Activated T-cell treated with anti-CD3 and anti-CD28 coated beads for 24 hours (primary cell): ENCODE measurements at places on chromosomes 6 and 20.

GRCh38 chr20:24640686-24641085 lies 171.3 kb downstream of the SYNDIG1 start:
- no peak for DNase-seq

DNA sequence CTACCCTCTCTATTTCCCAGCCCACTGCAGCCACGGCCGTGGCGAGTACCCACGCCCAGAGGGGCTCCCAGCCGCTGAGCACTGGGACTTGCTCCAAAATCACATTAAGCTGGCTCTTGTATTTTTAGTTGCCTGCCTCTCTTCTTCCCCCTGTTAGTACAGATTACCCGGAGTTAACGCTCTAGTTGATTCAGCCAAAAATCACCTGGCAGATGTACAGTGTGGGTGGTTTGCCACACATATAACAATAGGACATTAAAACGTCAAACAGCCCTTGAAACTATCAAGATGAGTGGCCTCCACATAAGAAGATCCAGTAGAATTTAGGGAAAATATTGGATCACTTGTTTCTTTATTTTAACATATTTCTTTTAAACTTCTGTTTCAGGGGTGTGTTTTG lies 268.8 kb upstream of the PRDM1 start:
- DNase-seq: no peak

GRCh38 chr20:18397030-18397429 lies 69.8 kb downstream of the DZANK1 start:
- DNase-seq: no peak

- no peak for DNase-seq
Observed at GRCh38 chr6:163651915-163652668, 237.6 kb downstream of the QKI start.

GRCh38 chr6:24614043-24614420 lies 32.0 kb downstream of the KIAA0319 start:
- no peak for DNase-seq

- no peak for DNase-seq
Observed at GRCh38 chr6:135274561-135275293, 93.6 kb downstream of the MYB start.

DNA sequence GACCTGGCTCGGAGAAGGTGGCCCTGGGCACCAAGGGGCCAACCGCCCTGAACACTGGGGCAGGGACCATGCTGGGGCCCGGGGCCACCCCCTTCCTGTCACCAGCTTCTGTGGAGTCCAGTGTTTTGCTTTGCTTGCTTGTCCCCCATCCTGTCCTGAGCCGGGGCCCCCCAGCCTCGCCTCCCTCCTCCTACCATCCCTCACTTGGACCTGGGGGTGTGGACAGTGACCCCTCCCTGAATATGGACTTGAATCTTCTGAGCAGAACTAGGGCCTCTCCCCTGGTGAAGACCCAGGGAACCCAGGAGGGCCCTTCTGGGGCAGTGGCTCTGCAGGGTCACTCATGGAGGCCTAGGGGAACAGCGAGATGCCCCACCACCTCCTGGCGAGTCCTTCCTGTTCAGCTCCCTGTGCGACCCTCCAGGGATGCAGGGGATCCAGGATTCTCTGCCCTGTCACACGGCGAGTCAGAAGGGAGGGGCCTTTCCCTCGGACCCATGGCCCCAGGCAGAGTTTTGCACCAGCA lies 41.6 kb downstream of the VSTM2L start:
- DNase-seq: no peak

GRCh38 chr6:2264932-2265331 lies 19.5 kb upstream of the GMDS start:
- DNase-seq: no peak

DNA sequence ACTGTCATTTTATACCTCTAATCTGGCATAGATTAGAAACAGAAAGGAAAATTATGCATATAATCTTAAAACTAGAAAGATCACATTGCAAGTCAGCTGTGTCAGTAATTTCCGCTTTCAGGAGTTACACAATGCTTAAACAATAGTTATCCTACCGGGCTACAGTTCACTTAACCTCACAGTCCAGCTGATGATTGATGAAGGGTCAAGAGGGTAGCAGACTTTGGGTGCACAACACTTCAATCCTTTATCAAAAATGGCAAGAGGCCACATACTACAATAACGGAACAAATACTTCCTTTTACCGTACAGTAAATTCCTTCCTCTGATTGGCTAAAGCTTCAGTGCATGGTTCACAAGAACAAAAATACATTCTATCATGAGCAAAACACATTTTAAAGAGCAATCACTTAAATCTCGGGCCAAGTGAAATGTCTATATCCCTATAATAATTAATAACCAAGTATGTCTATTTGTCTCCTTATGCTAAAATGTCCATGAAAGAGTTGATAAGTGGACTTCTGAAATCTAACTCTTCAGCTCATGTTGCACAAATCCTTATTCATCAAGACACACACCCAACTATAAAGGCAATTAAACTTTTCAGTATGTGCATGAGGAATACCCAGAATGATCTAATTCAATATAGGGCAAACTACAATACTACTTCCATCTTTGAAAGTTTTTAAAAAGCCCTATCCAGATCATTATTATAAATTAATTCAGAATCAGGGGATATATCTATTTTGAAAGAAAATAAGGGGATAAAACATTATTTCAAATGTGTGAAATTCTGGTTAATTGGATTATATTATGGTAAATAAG lies 76.8 kb downstream of the HIVEP2 start:
- DNase-seq: no peak

- no peak for DNase-seq
Observed at GRCh38 chr6:117237561-117237960, 27.8 kb upstream of the VGLL2 start.

DNA sequence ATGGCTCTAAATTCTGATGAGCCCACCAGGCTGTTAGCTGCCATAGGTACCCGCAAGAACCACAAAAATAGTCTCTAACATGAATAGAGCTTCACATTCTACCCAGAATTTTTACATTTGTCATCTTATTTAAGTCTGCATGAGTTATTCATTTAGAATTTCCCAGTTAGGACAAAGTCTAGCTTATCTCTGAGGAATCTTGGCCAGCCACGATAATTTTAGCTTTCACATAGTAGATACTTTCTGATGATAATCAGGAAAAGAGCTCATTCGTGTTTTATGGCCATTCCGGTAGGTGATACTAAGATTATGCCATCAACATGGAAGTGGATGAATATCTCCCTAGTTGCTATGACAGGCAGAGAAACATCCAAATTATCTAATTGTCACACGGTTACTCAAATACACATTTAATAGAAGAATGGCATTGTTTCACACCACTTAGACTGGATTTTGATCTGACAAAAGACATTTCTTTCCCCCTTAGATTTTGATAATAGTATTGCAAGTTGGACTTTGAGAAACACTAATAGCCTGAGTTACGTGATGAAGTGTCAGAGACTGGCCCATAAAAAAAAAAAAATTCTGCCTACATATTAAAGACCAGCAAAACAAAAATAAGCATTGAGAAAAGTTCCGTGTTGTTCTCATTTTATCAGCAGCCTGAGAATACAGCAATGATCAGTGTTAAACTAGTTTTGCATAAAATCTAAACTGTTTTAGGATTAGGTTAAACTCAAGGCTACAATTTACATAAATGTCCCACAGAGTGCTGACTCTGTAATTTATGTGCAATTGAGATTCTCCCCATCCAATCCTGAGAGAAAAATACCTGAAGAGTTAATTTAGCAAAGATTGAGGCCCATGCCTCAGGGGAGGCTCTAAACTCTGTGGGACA lies 397.5 kb upstream of the ARID1B start:
- DNase-seq: no peak

- DNase-seq: no peak
Observed at GRCh38 chr6:163588220-163588919, 173.9 kb downstream of the QKI start.

DNA sequence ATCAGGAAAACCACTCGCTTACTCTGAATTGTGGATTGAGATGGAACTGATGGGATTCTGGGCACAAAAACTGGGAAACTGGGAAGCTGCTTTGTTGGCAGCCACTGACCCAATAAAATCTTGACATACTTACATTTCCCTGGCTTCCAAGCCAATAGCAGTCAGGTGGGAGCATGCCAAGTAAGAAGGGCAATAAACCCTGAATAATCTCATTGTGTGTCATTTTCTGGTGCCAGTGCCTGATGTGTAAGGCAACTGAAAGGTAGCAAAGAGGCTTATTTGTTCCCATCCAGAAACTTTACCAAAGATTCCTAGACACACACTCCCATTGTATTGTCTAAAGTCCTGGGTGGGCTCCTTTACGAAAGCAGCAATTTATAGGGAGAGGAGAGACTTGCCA lies 93.2 kb downstream of the TBX18 start:
- DNase-seq: no peak

DNA sequence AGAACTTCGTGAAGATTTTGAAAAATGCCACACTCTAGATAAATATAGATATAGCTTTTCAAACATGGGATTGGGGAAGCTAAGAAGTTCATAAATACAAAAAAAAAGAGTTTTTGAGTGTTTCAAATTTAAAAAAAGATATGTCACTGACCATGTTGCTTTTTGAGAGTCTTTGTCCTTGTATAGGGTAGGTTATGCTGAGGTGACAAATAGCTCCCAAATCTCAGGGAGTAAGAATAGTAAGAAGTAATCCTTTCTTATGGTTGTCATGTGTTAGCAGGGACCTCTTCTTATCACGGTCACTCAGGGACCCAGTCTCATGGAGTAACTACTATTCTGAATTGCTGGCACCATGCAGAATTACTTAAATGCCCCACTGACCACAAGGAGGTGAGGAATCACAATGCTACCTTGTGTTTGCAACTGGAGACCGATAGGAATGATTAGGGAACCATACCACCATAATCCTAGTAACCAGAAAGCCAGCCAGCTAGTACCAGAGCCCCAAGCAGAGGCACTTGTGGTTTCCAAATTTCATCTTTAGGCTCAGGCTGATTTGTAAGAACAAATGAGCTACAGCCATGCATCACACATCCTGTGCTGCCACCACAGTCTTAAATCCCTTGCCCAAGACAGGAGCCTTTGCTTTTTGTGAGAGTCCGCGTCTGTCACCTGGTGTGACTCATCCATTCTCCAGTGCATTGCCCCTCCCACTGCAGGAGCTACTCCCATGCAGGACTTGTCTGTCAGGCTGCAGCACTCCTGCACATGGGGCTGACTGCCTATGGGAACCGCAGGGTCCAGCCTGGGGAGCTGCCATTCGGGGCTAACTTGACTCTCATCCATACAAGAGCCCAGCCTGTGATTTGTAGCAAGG lies 42.4 kb upstream of the ADGRF4 start:
- DNase-seq: peak; percentile 16

GRCh38 chr6:3446184-3446583 lies 10.7 kb downstream of the SLC22A23 start:
- DNase-seq: no peak

GRCh38 chr6:139588076-139588639 lies 213.7 kb upstream of the CITED2 start:
- DNase-seq: no peak

GRCh38 chr6:6003621-6004366 lies 2.9 kb downstream of the NRN1 start:
- no peak for DNase-seq

DNA sequence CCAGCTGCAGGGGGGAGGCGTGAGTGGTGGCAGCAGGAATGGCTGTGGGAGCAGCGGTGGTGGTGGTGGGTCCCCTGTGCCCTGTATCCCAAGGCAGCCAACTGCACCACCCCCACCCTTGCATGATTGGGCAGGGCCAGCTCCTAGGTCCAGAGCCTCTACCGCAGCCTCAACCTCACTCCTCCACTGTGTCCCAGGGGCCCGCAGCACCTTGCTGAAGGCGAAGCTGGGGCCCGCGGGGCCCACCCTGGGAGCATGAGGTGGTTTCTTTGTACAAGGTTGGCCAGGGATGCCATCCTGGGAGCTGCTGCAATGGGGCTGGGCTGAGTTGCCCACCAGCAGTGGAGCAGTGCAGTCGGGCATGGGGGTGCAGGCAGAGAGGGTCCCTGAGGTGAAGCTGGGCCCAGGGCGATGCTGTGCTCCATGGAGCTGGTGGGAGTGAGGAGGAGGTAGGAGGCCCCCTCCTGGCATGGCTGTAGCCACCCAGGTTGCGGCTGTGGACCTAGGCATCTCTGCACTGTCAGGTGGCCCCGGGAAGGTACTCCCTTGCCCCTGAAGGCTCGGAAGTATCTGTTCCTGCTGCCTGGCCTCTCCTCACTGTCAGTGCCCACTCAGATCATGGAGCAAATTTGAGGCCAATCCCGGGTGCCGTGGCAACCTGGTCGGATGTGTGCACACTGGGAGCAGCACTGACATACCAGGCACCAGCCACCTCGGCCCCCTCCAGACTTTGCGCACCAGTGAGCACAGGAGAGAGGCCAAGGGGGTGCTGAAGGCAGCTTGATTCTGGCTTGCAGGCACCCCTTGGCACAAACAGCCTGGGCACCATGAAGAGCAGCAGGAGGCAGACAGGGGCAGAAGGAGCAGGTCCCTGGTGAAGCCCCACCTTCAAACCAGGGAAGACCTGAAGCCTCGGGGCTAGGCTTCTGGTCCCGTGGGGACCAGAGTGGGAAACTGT lies 60.2 kb upstream of the L3MBTL3 start:
- DNase-seq: no peak

GRCh38 chr6:68651011-68651985 lies 16.2 kb downstream of the ADGRB3 start:
- DNase-seq: no peak

- no peak for DNase-seq
Observed at GRCh38 chr6:15359335-15359862, 113.5 kb downstream of the JARID2 start.

- DNase-seq: peak; percentile 22
Observed at GRCh38 chr6:142679907-142680700, 264.9 kb downstream of the HIVEP2 start.

DNA sequence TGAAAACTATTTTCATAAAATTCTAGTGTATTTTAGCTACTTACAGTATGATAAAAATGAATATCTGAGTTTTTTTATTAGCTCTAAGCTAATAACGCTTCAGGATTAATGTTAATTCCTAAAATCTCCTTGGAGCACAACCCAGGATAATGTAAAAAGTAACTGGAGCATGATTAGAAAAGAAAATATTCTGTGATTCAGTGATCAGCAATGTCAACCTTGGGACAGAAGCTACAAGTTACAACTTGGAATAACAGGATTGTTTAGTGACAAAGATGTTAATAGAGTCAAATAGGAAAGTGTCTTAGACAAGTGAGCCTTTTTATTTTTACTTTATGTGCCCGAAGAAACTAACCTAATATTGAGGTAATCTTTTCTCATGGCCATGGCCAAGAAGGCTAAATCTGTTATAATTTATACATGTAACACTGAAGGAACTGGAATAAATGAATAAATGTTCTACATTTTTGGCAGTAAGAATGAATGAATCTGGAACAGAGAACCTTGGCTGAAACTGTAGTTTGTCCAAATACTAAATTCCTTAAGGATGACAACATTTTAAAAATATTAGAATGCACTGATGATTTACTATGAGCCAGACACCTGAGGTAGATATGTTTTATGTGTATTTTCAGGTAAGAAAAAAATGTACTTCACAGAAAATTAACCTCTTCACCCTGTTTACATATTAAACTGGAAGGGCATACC lies 994.0 kb downstream of the GRIK2 start:
- no peak for DNase-seq

DNA sequence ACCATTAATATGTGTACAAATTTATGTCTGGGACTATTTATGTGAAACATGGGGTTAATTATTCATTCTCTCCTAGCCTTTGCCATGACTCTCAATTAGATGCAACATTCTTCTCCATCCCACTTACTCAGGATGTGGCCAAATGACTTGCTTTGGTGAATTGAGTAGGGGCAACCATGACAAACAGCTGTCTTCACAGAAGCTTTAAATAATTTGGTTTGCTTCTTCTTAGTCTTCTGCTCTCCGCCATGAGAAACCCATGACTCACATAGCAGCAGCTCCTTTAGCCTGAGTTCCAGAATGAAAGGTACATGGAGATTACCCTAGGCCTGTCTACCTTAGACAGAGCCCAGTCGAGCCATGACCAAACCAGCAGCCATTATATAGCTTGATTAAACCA lies 74.7 kb downstream of the FRK start:
- no peak for DNase-seq
